ENCODE measurements at places on chromosomes 5 and 9.

DNA sequence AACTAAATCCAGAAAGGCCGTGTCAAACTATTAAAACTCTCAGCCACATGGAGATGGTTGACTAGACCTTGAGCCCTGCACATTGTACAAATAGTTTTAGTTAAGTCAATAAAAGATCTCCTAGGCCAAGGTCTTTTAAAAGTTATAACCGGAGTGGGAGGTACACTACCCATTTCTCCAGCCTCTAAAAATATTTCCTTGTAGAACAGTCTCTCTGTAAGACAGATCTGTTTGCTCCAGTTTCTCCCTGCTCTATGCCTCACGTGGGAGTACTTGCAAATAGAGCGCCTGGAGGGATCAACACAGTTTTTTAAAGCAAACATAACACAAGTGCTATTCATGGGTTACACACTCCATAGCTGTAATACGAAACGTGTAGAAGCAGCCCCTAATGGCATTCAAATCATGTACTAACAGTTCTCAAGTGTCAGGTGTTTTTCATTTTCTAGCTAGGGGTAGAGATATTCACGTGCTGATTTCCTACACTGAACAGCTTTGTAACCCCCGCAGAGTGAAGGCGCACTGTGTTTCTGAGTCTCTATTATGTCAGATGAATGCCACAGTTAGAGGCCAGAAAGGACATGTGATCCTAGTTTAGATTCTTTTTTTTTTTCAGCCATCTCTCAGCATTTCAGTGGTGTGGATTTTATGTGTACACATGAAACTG is 703.4 kb upstream of the GRAMD2B start:
- no peak for DNase-seq

DNA sequence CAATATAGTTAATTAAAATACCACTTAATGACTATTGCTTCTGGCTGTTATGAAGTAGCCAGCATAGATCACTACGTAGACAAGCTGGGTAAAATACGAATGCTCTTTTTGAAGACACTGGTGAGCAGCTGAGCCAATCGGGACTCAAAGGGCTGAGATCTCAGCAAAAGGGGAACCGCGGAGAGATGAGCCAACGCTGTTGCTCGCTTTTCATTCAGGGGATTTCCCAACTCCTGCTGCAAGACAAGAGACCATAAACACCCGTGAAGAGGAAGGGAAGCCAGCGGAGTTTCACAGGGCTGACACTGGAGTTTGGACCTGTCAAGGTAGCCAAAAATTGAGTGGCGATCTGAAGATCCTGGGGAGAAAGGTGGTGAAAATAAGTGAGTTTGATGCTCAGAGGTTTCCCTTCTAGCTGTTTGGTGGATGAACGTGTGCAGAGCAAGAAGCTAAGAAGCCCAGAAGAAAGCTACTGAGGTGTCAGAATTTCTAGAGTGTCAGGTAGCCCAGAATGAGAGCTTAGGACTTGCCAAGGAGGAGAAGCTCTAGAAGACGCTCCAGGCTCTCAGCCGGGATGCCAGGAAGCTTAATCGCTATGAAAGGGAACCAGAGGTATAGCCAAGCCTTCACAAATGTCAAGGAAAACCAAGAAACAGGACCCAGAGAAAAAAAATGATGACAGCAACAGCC is 79.6 kb upstream of the RNU6ATAC start:
- peak; percentile 13 for DNase-seq

GRCh38 chr5:173574983-173575382 is 41.5 kb downstream of the BOD1 start:
- no peak for DNase-seq

DNA sequence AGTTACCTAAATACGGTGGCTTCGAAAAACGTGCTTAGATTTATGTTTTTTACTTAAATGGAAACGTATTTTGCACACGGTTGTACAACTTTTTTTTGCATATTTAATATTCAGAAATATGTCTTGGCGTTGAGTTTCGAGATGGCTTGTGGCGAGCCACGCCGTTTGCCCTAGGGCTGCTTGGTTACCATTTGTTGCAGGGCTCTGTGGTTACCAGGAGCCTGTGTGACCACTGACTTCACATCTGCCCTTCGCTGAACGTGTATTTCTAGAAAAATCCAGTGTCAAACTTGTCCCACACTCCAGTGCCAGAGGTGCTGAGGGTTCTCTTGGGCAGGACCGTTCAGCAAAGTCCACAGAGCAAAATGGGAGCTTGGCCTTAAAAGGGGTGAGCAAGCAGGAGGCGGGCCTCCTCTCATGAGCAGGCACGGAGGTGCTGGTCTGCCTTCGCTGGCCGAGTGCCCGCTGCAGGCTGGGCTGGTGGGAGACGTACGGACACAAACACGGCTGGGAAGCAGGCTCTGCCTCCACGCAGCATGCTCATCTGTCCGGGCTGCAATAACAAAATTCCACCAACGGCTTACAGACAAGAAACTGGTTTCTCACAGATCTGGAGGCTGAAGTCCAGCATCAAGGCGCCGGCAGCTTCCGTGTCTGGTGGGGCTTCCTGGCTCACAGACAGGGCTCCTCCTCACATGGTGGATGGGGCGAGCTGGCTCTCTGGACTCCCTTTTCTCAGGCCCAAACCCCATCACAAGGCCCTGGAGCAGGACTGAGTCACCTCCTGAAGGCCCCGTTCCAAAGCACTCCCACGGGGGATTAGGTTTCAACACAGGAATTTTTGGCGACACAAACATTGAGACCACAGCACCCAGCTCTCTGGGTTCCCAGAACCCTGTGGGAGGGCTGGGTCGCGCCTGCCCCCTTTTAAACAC is 5.4 kb downstream of the MRPL36 start:
- DNase-seq = no peak

- no peak for DNase-seq
Measured at GRCh38 chr5:14665101-14665822, 744 bp downstream of the OTULIN start.

- DNase-seq = no peak
Measured at GRCh38 chr5:106363578-106363977, 1307.2 kb downstream of the EFNA5 start.

DNA sequence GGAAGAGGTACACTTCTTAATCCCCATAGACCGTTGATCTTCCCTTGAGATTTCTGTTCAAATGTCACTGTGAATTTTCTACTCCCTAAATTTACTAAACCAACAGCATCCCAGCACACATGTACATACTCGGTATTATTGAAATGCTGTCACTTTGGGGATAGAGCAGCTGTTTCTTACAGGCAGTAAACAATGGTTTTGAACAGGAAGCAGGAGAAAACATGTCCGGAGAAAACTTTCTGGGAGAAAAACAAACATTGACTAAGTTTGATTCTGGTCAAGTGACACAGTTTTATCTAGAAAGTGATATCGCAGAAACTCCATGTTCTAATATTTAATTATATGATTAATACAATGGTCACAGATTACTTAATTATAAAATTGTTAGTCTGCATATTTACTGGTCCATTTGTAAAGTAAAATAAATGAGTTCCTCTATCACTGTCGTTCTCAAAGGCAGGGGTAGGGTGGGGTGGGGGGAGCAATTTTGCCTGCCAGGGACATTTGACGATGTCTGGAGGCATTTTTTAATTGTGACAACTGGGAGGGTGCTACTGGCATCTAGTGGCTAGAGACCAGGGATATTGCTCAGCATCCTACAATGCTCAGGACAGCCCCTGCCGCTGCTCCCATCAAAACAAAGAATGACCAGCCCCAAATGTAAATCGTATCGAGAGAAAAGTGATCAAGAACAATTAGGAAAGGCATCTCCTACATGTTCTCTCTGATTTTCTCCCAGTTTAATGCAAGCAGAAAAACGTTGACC is 12.2 kb downstream of the TAS2R1 start:
- no peak for DNase-seq

DNA sequence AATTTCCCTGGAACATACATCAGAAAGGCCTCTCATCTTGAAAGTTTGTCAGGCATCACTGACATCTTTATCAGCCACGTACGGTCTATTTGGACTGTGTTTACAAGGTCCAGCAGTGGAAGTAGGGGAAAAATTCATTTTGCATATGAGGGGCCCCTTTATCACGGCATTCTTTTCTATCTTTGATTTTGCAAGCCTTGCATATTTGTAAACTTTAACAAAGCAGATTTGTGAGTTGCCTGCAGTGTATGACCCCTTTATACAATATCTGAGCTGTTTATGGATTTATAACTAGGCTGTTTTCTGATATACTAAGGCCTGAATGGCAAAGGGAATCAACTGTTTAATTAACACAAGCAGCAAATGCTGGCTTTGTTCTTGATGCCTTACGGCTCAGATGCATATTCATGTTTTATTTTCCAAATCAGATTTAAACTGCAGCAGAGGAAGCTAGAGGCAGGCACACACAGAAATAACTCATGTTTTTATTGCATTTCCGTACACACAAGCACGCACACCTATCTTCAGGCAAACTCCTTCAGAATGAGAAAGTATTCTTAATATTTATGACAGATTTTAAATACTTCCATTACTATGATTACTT is 61.1 kb downstream of the CD180 start:
- DNase-seq = no peak

- no peak for DNase-seq
Measured at GRCh38 chr5:10229306-10230048, 20.2 kb downstream of the ATPSCKMT start.

- DNase-seq = no peak
Measured at GRCh38 chr5:57186194-57186593, 12.3 kb downstream of the GPBP1 start.

- no peak for DNase-seq
Measured at GRCh38 chr9:33128570-33128969, 38.6 kb downstream of the B4GALT1 start.

- no peak for DNase-seq
Measured at GRCh38 chr9:2745560-2746380, 28.5 kb downstream of the KCNV2 start.

DNA sequence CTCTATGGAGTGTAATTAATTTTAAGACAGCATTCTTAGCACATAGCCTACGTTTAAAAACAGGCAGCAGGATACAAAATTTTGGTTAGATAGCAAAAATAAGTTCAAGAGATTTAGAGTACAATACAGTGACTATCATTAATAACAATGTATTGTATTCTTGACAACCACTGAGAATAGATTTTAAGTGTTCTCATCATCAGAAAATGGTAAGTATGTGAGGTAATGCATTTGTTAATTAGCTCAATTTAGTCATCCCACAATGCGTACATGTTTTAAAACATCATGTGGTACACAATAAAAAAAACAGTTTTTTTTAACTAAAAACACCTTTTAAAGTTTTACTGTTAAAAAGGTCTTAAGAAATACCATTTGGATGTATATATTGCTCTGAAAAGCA is 94.2 kb downstream of the MUSK start:
- no peak for DNase-seq
